ENCODE measurements at places on chromosomes 1 and 21. TPM values are rescaled to one million over a fixed set of nuclear protein-coding genes. Genes with fewer than 3 reads are reported as not detected.

TCP10L gene
- 1.0 TPM for total RNA-seq

COL8A2 gene
- total RNA-seq, result 5.2 TPM

DNA sequence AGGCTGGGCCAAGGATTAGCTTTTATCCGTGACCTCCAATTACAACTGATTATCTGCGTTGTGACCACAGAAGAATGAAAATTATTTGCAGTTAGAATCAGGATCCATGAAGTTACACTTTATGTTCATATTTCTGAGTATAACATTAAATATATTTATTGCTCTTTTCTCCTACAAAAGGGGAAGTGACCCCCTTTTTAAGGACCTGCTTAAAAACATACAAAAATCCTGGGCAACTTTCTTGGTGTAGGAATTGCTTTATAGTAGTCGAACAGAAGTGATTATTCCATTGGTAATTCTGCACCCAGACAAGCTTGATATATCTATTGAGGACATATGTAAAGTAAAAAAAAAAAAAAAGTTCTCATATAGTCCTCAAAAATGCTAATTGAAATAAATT, 208.7 kb downstream of the MRPL39 start:
- no peak for DNase-seq

- DNase-seq, result no peak
Measured at GRCh38 chr1:59186656-59187055, 110.2 kb upstream of the FGGY start.

- no peak for DNase-seq
Measured at GRCh38 chr1:53362851-53363642, 35.2 kb upstream of the LRP8 start.

- DNase-seq, result no peak
Measured at GRCh38 chr1:29712284-29712651, 475.9 kb downstream of the PTPRU start.

All from upper lobe of left lung (tissue), 6 donors.